ENCODE measurements at places on chromosomes 1 and 21. TPM values are rescaled to one million over a fixed set of nuclear protein-coding genes. Genes with fewer than 3 reads are reported as not detected.

Gene LRRC7
- not detected for total RNA-seq

Gene SLC25A34
- 0.54 TPM for total RNA-seq

Gene C1orf115
- total RNA-seq: 2.7 TPM

Gene S100A11
- 391 TPM for total RNA-seq

Gene TRNP1
- total RNA-seq: 52.8 TPM

Gene FDPS
- 262 TPM for total RNA-seq

Gene MLLT11
- total RNA-seq: 1.8 TPM

Gene JAM2
- 0.65 TPM for total RNA-seq

Gene GBP6
- total RNA-seq: not detected
